ENCODE measurements at places on chromosomes 7 and 10.

GRCh38 chr7:7989133-7989532 lies 20.5 kb downstream of the GLCCI1 start:
- no peak for DNase-seq

DNA sequence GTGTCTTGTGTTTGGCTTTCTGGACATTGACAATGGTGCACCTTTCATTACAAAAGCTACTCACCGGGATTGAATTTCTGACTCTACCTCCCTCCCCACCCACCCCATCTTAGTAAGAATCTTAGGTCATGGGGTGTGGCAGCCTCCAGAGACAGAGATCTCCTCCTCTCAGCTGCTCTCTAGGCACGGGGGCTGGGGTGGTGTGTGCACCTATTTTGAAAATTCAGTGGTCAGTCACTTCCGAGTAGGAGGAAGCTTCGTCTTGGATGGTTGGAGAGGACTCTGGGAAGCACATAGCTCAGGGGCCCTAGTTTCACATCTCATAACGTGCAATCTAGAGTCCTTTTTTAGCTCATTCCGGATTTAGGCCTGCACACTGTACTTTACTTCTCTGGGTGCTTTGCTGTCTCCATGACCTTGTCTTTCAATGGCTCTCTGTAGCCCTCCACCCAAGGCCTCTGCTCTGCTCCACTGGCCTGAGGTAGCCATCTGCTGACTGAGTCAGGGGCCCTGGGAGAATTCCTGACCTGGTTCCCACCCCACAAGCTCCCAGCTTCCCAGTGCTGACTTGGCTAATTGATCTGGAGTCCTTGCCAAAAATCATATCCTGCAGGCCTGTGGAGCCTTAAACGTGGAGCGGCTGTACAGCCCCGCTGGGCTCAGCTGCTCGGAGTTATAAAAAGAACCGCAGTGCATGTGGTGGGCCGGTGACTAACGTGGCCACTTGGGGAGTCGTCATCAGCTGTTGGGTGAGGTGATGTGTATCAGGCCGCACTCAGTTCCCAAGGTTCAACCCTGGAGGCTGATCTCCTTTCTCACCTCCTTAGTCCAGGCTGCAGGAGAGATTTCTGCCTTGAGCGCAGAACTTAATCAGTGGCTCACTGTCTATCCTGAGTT lies 19.3 kb upstream of the ADAMTS14 start:
- DNase-seq = peak; percentile 99

GRCh38 chr10:69232736-69233480 lies 12.8 kb downstream of the HKDC1 start:
- DNase-seq = peak; percentile 22

DNA sequence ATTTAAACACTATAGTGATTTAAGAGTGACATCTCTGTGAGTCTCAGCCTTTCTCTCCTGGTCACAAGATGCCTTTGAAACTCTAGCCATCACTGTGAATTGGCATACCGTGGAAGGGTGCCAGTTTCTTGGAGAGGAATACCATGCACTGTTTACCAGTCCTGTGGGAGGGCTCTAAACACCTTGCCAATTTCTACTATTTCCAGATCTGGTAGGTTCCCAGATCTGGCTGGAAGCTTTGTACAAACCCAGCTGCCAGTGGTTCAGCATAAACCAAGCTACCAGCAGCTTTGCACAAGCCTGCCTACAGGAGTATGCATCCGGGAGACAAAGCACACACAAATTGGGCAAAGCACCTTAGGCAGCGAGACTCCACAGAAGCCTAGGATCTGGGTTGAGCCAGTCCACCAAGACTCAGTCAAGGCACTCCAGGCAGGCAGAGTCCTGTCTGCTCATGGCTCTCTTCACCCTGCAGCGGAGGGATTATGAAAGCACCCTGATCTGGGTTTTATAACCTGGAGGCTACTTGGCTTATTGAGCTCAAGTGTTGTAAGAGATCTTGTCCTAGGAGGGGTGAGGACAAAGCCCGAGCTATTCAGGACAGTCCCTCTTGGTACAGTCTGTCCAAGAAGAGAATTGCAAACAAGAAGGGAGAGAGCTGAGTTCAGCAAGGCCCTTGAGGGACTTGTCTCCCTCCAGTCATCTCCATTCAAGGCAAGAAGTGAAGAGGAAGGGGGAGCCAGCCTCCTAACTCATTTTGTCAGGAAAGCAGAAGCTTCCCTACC lies 23.6 kb downstream of the MCM10 start:
- no peak for DNase-seq

DNA sequence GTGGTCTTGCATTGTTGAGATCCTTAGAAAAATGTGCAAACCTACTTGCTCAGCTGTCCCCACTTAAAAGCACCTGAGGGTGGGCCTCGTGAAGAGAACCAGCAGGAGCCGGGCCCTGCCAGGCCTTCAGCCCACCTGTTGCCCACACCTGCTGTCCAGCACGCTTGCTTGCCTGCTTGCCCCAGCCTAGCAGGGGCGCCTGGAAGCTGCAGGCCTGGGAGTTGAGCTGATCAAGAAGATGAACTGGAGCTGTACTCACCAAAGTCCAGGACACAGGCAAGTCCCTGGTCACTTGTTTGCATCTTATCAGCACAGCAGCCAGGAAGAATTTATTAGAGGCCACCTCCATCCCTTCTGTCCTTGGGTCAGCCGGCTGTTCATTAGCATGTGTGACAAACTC lies 23.2 kb downstream of the CYP26A1 start:
- no peak for DNase-seq

DNA sequence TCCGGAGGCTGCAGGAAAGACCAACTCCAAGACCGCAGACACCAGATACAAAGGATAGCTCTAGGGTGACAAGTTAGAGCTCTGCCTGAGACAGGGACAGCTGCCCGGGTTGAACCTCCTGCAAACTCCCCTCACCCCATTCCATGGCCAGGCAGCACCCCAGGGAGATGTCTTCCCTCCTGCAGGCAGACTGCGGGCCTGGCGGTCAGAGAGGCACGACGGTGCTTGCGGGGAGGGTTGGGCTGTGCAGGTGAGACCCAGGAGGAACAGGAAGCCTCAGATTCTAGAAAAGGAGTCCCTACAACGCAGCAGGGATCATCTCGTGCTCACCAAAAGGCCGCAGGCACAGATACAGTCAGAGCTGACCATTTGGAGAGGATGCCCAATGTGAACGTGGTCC lies 34.6 kb downstream of the CARD11 start:
- no peak for DNase-seq

DNA sequence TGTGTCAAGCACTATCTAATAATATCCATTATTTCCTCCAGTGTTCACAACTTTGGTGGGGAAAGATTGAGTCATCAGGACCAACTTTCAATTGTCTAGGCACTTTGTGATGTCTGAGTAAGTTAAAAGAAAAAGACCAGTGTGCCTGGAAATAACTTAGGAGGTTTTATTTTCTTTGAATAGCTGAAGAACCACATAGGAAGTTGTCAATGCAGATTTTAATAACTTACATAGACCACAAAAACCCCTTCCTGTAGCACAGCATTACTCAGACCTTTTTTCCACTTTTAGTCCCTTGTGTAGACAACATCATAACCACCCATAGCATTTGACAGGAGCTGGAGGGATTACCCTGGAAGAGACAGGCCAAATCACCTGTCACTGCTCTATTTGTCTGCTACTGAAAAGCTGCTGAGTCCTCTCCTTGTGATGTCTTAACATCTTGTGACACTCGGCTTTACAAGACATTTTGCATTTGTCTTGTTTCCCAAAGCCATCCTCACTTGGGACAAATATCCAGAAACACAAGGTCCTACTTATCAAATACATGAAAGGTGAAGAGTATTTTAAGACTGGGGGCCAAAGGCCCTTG lies 241.5 kb upstream of the PTER start:
- no peak for DNase-seq

- DNase-seq = no peak
Measured at GRCh38 chr7:11430841-11431240, 401.2 kb downstream of the THSD7A start.

DNA sequence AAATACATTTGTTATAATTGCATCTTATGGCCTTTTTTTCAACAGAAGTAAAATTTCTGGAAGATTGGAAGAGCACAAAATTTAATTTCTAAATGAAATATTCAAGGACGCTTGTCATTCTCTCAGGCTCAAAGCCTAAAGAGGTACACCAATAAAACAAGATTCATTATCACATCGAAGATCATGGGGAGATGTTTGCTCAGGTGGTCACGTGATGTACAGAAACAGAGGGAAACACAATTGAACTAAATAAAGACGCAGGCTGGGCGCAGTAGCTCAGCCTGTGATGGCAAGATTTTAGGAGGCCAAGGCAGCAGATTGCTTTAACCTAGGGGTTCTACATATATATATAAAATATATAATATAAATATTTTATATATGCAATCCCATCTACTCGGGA lies 37.3 kb upstream of the TMEM254 start:
- no peak for DNase-seq

- no peak for DNase-seq
Measured at GRCh38 chr7:638256-639011, 88.1 kb upstream of the DNAAF5 start.

GRCh38 chr10:73814896-73815718 lies 3.7 kb upstream of the NDST2 start:
- DNase-seq = no peak

- DNase-seq = no peak
Measured at GRCh38 chr7:48636391-48637015, 287.8 kb upstream of the CDC14C start.

DNA sequence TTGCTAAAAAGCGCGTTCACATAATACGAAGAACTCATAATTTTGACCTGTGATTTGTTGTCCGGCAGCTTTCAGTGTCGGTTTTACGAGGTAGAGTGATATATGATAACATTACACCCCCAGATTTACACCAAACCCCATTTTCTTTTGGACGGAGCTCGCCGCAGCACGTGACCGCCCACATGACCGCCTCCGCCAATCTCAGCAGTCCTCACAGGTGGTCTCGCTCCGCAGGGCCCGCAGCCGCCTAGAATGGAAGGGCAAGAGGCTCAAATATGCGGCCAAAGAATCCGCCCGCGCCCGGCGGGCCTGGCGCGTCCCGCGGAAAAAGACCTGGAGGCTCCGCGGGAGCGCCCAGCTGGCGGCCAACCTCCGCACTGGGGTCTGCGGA lies at the start of gene HOXA7:
HOXA7 (minus strand) TSS at position 168 of the 391 bp plus-strand sequence; CDS start at position 38, 130 bp downstream.
- no peak for DNase-seq

- DNase-seq = peak; percentile 25
Measured at GRCh38 chr10:63217120-63217605, 84.0 kb downstream of the NRBF2 start.

GRCh38 chr7:28130277-28130676 lies 50.3 kb downstream of the JAZF1 start:
- peak; percentile 60 for DNase-seq

DNA sequence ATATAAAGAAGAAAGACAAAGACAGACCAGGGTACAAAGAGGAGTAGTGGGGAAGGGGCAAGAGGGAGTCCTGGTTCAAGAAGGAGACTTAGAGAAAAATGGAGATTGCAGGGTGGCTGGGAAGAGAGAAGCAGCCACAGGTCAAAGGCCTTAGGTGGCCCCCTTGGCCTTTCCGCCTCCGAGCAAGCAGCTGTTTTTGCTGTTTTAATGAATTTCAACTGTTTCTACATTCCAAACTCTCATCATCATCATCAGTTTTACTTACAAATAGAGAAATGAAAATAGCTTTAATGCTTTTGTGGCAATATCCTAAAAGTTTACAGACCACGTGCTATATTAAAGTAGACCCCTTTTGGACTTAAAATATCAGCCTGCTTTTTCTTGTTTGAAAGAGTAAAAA lies 399.7 kb downstream of the EXOC4 start:
- no peak for DNase-seq

- DNase-seq = peak; percentile 49
Measured at GRCh38 chr7:28953633-28954032, 4.5 kb downstream of the TRIL start.

DNA sequence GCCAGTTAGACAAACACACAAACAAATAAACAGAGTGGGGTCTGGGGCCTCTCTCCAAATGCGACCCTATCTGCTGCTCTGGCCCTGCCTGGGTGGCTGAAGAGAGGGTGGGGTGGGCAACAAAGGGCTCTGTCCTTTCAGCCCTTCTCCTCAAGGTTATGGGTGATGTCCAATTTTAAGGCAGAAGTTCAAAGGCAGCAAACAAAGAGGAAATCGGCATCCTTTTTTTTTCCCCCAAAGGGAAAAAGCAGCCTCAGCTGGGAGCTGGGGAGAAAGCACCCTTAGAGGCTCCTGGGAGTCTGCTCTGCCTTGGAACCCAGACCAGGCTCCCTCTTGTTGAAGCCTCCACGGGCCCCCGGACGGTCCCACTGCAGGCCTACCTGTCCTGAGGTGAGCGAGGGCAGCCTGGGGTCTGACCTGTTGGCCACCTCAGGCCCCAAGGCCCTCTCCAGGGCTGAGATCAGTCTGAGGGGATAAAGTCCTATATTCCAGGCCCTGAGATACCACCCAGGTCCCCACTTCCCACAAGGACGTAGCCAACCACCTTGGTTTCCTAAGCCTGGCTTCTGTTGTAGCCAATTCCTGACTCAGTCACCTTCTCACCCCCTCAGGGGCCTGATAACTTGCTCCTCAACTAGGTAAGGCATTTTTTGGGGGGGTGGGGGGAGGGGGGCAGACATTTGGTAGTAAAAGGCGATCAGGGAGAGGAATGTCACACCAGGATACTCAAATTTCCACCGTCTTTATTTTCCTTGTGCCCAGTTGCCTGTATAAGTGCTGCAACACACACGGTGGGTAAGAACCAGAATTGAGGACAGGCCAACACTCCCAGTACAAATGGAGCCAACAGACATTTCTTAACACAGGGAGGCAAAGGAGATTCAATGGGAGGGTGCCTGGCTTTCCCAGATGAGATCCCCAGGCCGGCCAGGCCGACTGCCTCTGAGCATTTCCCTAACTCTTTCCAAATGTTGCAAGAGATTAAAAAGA lies 4.3 kb downstream of the HOXA11 start:
- DNase-seq = no peak

- DNase-seq = no peak
Measured at GRCh38 chr10:132027423-132027983, 38.2 kb upstream of the JAKMIP3 start.

GRCh38 chr7:106795084-106795876 lies 69.8 kb upstream of the PIK3CG start:
- DNase-seq = no peak

- no peak for DNase-seq
Measured at GRCh38 chr10:98086837-98087708, 47.4 kb upstream of the R3HCC1L start.
